Globus pallidus (tissue), 1 donor: ENCODE measurements at places on chromosomes 16 and 17.

- DNase-seq: peak; percentile 90
These were observed at the start of gene TMEM98 for GRCh38 chr17:32927724-32928585. Gene TMEM98 (plus strand): TSS chr17:32928153. CDS start chr17:32931529, 3,376 bp downstream.

GRCh38 chr17:57035971-57036481 is 49.0 kb upstream of the AKAP1 start:
- no peak for DNase-seq

DNA sequence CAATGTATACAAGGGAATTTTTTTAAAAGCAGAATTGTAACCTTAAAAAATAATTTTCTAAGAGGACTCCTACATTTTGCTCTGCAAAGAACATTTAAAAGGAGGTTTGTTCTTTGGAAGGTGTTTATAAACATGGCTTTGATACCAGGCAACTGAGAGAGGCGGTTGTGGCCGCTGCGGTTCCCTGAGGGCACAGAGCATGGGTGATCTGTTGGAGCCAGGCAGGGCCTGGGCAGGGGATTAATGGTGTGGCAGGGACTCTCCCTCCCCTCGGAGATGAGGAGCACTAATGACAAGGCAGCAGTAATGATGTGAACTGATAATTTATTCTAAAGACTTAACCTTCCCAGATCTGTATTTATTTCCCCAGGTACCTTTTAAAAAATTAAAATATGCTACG is 65.4 kb downstream of the WWP2 start:
- no peak for DNase-seq

GRCh38 chr17:12737740-12738469 is 51.4 kb upstream of the ARHGAP44 start:
- DNase-seq: no peak

DNA sequence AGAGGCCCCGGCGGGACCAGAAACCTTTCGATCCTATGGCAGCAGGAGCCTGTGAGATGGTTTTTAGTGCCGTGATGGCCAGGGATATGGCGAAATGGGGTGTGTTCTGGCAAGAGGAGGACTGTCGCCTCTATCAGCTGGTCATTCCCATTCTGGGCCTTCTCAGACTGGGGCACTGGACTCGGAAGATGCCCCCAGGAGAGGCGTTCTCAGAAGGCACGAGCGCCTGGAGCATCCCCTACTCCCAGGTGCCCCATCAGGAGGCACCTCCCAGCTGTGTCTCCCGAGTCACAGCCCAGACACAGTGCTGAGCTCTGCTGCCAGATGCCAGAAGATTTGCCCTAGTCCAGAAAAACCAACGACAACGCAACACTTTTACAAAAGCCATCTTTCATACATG is 54.6 kb upstream of the ENDOV start:
- DNase-seq: no peak

GRCh38 chr17:82970067-82970466 is 109.3 kb upstream of the METRNL start:
- no peak for DNase-seq
